Heart left ventricle (tissue), 16 donors: ENCODE measurements at places on chromosomes 1 and 21. TPM values are rescaled to one million over a fixed set of nuclear protein-coding genes. Genes with fewer than 3 reads are reported as not detected.

DNA sequence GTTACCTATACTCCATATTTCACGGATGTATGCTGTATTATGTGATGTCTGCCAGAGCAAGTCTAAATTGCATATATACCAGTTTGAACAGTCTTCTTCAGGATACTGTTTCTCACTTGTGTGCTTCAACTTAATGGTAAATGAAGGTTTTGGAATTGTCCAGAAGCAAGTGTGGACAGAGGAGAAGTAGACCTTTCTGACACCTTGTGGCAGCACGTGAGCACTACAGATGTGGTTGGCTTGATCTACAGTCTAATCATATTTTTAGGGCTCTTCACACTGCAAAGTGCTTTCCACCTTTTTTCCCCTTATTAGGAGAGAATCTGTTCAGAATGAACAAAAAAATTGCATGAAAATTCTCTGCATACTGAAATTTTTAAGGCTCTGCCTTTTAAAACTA lies 10.9 kb downstream of the MORC3 start:
- DNase-seq: no peak
- H3K36me3 ChIP-seq: peaks cover 30% of the 10 kb centered on the region

DNA sequence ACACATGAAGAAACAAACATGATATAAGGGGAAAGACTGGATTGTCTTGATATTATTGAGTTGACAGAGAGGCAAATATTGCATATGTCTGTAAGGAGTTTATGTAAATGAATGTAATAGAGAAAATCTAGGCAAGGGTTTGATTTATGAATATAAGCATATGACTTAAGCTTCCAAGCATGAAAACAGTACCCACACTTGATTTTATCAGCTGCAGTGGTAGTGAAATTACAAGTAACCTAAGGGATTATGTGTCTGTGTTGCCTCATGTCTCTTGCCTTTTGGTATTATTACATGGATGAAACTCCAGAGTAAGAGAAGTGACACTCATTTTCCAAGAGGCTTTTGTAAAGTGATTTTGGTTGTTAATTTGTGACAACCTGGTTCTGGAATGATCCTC lies 1678.9 kb downstream of the KCNT2 start:
- no peak for DNase-seq
- H3K27ac ChIP-seq: no peak overlapping the region
- no peaks in the 10 kb centered on the region for H3K27me3 ChIP-seq
- H3K4me1 ChIP-seq: no peaks in the 10 kb centered on the region
- no peaks in the 10 kb centered on the region for H3K36me3 ChIP-seq
- no peak overlapping the region for H3K4me3 ChIP-seq

- no peak for DNase-seq
- peaks cover 4% of the 10 kb centered on the region for H3K27me3 ChIP-seq
- peak overlapping the region; percentile 71 for H3K27ac ChIP-seq
- H3K4me1 ChIP-seq: peaks cover 32% of the 10 kb centered on the region
- no peaks in the 10 kb centered on the region for H3K36me3 ChIP-seq
Observed at GRCh38 chr21:32772281-32773047, 909 bp upstream of the PAXBP1 start.

- H3K4me1 ChIP-seq: peaks cover 31% of the 10 kb centered on the region
- H3K4me3 ChIP-seq: no peak overlapping the region
- no peak overlapping the region for H3K27ac ChIP-seq
- no peak for DNase-seq
Observed at GRCh38 chr1:204350312-204350711, 9.4 kb downstream of the PLEKHA6 start.

GRCh38 chr1:156492013-156492590 lies 8.5 kb downstream of the MEF2D start:
- H3K27ac ChIP-seq: peak overlapping the region; percentile 100
- peak overlapping the region; percentile 39 for H3K4me3 ChIP-seq
- H3K36me3 ChIP-seq: peaks cover 31% of the 10 kb centered on the region
- H3K27me3 ChIP-seq: no peaks in the 10 kb centered on the region
- DNase-seq: no peak
- peaks cover 100% of the 10 kb centered on the region for H3K4me1 ChIP-seq

- H3K4me3 ChIP-seq: peak overlapping the region; percentile 72
- H3K27me3 ChIP-seq: no peaks in the 10 kb centered on the region
- H3K36me3 ChIP-seq: no peaks in the 10 kb centered on the region
- H3K4me1 ChIP-seq: peaks cover 54% of the 10 kb centered on the region
Observed at GRCh38 chr1:203627851-203628200, 1.2 kb downstream of the ATP2B4 start.

DNA sequence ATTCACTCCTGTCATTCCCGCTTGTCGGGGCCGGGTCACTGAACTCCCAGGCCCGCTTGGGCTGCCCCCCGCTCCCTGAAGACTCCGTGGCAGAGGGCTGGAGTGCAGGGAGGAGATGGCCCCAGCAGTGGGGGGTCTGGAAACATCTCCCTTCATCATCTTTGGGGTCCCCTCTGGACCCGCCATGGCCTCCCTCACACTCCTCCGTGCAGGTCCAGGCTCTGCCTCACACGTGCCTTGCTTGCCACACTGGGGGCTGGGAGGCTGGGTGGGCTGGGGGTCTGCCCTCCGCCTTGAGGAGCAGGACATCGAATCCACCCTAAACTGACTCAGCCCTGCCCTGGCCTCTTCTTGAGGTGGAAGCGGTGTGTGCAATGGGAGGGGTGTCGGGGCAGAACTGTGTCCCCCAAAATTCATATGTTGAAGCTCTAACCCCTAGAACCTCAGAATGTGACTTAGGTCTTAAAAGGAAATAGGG lies 35.2 kb downstream of the POFUT2 start:
- no peak overlapping the region for H3K27ac ChIP-seq
- H3K4me1 ChIP-seq: no peaks in the 10 kb centered on the region
- H3K4me3 ChIP-seq: no peak overlapping the region
- peaks cover 22% of the 10 kb centered on the region for H3K27me3 ChIP-seq
- DNase-seq: no peak
- no peaks in the 10 kb centered on the region for H3K36me3 ChIP-seq

DNA sequence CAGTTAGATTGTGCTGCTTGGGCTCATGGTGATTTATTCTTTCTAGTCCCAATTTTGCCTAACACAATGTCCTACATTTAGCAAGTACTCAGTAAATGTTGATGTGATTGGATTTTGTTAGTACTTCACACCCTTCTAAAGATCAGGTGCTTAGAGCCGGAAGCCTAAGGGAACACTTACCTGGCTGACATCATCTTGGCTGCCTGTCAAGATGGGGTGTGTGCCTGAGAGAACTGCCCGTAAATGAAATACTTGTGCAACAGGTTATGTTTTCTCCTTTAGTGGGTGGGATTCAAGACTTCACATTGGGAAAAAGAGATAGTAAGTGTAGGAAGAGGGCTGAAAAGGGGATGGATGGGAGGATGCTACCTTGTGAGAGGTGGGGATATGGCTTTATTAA lies 75.5 kb upstream of the MACF1 start:
- H3K27me3 ChIP-seq: no peaks in the 10 kb centered on the region
- H3K4me1 ChIP-seq: peaks cover 77% of the 10 kb centered on the region
- H3K4me3 ChIP-seq: no peak overlapping the region
- H3K27ac ChIP-seq: peak overlapping the region; percentile 72
- no peaks in the 10 kb centered on the region for H3K36me3 ChIP-seq
- no peak for DNase-seq

DNA sequence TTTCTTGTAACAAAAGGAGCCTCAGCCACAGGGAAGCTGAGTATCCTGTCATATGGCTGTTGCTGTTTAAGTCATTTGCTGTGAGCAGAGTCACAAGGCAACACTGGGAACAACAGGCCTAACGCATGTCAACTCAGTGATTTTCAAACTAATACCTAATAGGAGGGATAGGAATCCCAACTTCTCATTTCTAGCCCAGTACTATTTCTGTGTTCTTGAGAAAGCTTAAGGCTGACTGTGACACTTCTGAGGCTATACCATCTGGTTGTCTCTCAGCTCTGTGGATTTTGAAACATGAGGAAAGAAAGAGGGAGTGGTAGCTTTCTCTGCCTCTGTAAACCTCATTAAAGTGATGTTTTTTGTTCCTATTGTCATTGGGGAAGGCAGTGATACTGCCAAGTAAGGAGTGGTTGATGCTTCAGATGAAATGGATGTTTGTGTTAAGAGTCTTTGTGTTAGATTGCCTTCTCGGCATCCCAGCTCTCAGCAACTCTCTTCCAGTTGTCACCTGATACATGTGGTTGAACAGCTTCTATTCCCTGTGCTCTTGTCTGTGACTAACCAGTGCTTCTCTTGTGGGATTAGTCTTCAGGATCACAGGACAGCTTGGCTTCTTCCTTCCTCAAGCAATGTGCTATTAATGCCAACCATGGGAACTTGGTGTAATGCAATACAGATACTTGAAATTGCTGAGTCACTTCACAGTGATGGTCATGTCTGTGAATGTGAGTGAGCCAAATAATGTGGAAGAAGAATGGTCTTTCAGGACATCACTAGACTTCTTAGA lies 166.8 kb upstream of the IVNS1ABP start:
- peak overlapping the region; percentile 34 for H3K27ac ChIP-seq
- no peak for DNase-seq
- peaks cover 19% of the 10 kb centered on the region for H3K4me1 ChIP-seq
- H3K36me3 ChIP-seq: no peaks in the 10 kb centered on the region
- H3K27me3 ChIP-seq: no peaks in the 10 kb centered on the region

DNA sequence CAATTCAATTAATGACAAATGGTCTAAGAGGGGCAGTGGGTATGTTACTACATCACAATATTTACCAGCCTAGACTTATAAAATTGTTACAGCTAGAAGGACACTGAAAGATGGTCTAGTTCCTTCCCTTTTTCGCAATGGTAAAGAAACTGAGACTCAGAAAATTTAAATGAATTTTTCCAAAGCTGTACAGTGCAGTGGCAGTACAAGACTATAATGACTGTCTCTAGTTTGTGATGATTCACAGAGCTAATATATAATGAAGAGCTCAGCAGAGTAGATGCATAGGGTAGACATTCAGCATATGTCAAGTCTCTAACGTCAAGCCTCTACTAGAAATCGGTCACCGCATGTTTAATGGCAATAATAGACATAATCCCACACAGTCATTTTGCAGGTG lies 4.6 kb downstream of the PLPP3 start:
- H3K4me1 ChIP-seq: peaks cover 18% of the 10 kb centered on the region
- no peaks in the 10 kb centered on the region for H3K27me3 ChIP-seq
- no peak overlapping the region for H3K27ac ChIP-seq

DNA sequence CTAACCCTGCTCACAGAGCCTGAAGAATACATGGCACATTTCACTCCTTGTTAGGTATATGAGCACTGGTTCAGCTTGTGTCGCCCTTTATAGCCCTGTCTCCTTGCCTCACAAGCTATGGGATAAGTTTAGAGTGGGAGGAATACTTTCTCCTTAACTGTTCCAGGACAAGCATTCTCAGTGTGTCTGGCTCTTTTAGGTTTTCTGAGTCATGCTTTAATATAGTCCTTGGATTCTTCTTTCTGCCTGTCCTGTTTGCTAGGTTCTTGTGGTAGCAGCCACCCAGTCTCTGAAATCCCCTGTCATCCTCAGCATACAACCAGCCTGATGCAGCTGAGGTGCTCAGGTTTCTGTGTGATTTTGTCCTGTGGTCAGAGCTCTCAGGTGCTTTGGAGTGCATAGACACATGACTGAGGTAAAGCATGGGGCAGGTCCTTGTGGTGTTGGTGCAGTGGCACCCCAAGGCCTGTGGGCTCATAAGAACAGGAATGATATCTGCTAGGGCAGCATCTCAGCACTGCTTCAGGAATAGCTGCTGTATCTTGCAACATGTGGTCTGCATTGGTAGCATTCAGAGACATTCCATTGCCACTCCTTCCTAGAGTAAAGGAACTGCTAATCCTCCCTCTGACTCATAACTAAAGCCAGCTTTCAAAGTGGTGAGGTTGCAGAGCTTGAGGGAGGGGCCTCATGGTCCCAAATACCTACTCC lies 14.2 kb upstream of the CASQ2 start:
- no peaks in the 10 kb centered on the region for H3K4me1 ChIP-seq
- no peaks in the 10 kb centered on the region for H3K36me3 ChIP-seq
- H3K27ac ChIP-seq: no peak overlapping the region
- no peak for DNase-seq
- no peaks in the 10 kb centered on the region for H3K27me3 ChIP-seq

GRCh38 chr1:30752651-30752908 lies 5.0 kb downstream of the LAPTM5 start:
- H3K4me3 ChIP-seq: no peak overlapping the region
- DNase-seq: no peak

DNA sequence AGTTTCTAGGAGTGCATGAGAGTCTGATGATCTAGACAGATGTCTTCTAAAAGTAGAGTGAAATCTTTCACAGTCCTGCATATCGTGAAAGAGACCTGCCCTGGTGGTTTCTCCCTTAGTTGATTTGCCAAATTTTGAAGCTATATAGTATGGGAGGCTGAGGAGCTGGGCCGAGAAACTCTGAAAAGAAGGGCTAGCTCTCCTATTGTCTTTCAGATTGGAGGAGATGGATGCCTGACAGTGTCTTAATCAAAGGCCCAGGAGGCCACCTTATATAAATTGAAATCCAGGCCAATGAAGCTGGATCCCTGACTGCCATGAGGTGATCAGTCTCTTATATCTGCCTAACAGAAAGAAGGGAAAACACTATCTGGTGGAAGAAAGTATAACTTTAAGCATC lies 18.4 kb upstream of the CD84 start:
- H3K4me3 ChIP-seq: no peak overlapping the region
- H3K27ac ChIP-seq: no peak overlapping the region
- H3K27me3 ChIP-seq: no peaks in the 10 kb centered on the region
- H3K4me1 ChIP-seq: no peaks in the 10 kb centered on the region

DNA sequence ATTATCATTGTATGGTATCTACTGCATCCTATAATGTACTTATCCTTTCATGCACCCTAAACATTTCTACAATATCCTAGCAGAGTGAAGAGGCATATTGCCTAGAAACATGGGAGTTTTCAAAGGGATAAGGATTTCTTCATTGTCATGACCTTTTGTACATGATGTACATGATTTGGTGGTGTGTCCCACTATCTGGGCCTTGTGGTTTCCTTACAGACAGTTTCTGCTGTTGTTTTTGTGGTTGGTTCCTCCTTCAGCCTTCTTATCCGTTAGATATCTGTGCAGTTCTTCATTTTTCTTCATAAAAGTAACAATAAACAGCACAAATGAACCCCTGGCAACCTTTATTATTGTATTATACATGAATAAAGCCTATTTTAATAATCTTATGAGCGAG lies 70.4 kb upstream of the BACH1 start:
- H3K4me1 ChIP-seq: no peaks in the 10 kb centered on the region
- H3K27ac ChIP-seq: no peak overlapping the region
- no peaks in the 10 kb centered on the region for H3K36me3 ChIP-seq
- no peak for DNase-seq
- H3K27me3 ChIP-seq: no peaks in the 10 kb centered on the region

LPAR3 gene
- total RNA-seq: 17.5 TPM

TMEM39B gene
- 9.7 TPM for total RNA-seq

SLC45A3 gene
- 3.5 TPM for total RNA-seq

OR10X1 gene
- not detected for total RNA-seq

OR2T33 gene
- not detected for total RNA-seq

LZIC gene
- 30.8 TPM for total RNA-seq

RGS13 gene
- 0.19 TPM for total RNA-seq

CCDC185 gene
- total RNA-seq: not detected

F13B gene
- total RNA-seq: not detected

LMOD1 gene
- total RNA-seq: 24.9 TPM

NAXE gene
- total RNA-seq: 131 TPM
